ENCODE measurements at places on chromosomes 16 and 17. TPM values are rescaled to one million over a fixed set of nuclear protein-coding genes. Genes with fewer than 3 reads are reported as not detected.

The MYH13 gene
- not detected for total RNA-seq

The CES1 gene
- total RNA-seq = not detected

- H3K27ac ChIP-seq = no peak overlapping the region
- no peaks in the 10 kb centered on the region for H3K36me3 ChIP-seq
- no peak overlapping the region for H3K4me3 ChIP-seq
- no peak for DNase-seq
- H3K4me1 ChIP-seq = peaks cover 12% of the 10 kb centered on the region
Measured at GRCh38 chr16:85615014-85615851, 2.1 kb downstream of the GSE1 start.

DNA sequence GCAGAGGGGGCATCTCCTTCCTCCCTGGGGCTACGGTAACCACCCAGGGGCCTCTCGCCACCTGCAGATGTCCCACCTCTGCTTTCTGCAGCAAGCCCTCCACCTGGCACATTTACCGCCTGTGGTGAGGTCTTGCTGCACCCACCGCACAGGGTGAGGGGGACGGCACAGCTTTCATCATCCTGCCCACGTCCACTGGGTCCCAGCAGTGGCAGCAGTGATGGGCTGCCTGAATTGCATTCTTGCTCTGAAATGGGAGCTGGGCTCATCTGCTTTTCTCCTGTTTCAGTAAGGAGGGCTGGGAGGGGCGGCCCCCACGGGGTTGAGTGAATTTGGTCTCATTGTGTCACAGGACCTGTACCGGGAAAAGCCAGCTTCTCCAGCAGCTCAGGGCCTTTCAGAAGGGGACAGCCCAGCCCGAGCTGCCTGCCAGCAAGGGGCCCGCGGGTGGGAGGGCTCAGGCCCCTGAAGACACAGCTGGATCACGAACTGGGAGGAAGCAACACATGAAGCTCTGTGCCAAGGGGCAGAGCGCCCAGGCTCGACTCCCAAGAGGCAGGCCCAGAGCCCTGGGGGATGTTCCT is 12.7 kb downstream of the DNAAF8 start:
- no peak for DNase-seq
- no peak overlapping the region for H3K4me3 ChIP-seq
- no peak overlapping the region for H3K27ac ChIP-seq
- H3K4me1 ChIP-seq = peaks cover 12% of the 10 kb centered on the region
- H3K27me3 ChIP-seq = no peaks in the 10 kb centered on the region
- H3K36me3 ChIP-seq = no peaks in the 10 kb centered on the region

- H3K4me3 ChIP-seq = no peak overlapping the region
- DNase-seq = no peak
- H3K4me1 ChIP-seq = peaks cover 16% of the 10 kb centered on the region
- peaks cover 9% of the 10 kb centered on the region for H3K36me3 ChIP-seq
Measured at GRCh38 chr17:1967213-1967612, 57.9 kb downstream of the RTN4RL1 start.

The GPR142 gene
- total RNA-seq = not detected

DNA sequence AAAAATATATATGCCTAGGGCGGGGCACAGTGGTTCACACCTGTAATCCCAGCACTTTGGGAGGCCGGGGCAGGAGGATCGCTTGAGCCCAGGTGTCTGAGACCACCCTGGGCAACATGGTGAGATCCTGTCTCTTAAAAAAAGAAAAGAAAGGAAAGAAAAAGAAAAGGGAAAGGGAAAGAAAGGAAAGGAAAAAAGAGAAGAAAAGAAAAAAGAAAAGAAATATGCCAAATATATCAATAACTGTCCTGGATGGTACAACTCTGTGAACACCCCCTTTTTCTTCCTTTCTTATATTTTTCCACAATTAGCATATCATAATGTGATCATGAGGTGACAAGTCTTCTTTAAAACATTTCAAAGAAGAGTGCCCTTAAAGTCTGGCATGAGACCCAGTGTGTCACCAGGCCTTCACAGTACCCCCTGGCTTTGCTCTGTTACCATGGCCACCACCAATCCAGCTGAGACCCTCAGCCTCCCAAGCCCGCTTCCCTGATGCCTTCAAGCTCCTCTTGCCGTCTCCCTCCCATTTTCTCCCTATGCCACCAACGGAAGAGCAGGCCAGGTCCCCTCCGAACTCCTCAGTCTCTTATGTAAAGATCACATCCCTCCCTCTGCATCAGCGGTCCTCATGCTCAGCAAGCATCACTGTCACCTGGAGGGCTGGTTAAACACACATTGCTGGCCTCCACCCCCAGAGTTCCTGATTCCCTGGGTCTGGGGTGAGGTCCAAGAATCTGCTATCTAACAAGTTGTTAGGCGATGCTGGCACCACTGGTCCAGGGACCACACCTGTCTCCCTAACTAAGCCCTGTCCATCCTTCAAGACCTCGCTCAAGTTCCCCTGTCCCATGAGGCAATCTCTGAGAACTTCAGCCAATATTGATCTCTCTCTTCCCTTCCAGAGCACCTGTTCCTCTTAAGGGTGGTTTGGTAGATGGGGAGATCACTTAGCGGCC is 44.5 kb downstream of the CUEDC1 start:
- no peak for DNase-seq
- H3K27ac ChIP-seq = no peak overlapping the region
- peaks cover 38% of the 10 kb centered on the region for H3K4me1 ChIP-seq
- peaks cover 10% of the 10 kb centered on the region for H3K36me3 ChIP-seq
- no peak overlapping the region for H3K4me3 ChIP-seq

GRCh38 chr16:75237398-75238131 is 13.9 kb downstream of the BCAR1 start:
- DNase-seq = no peak
- no peak overlapping the region for H3K4me3 ChIP-seq
- H3K27ac ChIP-seq = peak overlapping the region; percentile 69
- H3K27me3 ChIP-seq = peaks cover 13% of the 10 kb centered on the region
- H3K4me1 ChIP-seq = peaks cover 48% of the 10 kb centered on the region
- peaks cover 28% of the 10 kb centered on the region for H3K36me3 ChIP-seq

GRCh38 chr17:31433811-31434726 is 42.6 kb downstream of the RAB11FIP4 start:
- no peak for DNase-seq
- H3K4me3 ChIP-seq = no peak overlapping the region
- H3K36me3 ChIP-seq = no peaks in the 10 kb centered on the region
- H3K4me1 ChIP-seq = peaks cover 7% of the 10 kb centered on the region
- H3K27me3 ChIP-seq = peaks cover 43% of the 10 kb centered on the region
- no peak overlapping the region for H3K27ac ChIP-seq

- H3K27me3 ChIP-seq = peaks cover 8% of the 10 kb centered on the region
- H3K4me1 ChIP-seq = peaks cover 44% of the 10 kb centered on the region
- peaks cover 26% of the 10 kb centered on the region for H3K36me3 ChIP-seq
- H3K4me3 ChIP-seq = peak overlapping the region; percentile 95
- H3K27ac ChIP-seq = peak overlapping the region; percentile 68
Measured at GRCh38 chr17:81551458-81552243, 502 bp downstream of the FAAP100 start.

DNA sequence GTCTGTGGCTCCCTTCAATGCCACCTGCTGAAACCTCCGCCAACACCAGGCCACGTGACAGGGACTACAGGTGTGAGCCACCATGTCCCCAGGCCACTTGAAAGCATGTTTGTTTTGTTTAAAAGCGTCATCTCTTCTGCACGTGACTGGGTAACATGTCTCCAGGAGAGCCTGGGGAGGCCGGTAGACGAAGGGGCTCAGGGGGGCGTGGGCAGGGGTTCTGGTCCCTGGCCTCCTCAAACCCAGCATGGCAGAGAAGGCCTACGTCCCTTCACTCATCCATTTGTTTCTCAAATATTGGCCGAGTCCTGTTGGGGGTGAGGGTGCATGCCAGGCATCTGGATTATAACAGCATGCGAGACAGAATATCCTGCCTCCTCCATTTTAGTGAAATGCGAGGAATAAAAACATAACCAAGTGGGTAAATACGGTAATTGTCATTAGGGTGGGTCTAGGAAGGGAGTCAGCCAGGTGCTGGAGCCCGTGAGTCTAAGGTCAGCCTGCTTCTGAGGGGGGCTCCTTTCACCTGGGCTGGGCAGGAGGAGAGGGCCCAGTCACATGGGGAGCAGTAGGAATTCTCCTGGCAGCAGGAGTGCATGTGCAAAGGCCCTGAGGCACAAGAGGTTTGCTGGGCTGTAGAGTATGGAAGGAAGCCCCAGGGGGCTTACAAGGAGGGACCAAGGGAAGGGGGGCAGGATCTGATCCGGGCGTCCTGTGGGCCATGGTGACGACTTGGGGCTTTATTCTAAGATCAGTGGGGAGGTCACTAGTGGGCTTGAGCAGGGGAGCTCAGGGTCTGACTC is 26.8 kb upstream of the CIBAR2 start:
- H3K4me1 ChIP-seq = peaks cover 56% of the 10 kb centered on the region
- DNase-seq = no peak
- H3K27me3 ChIP-seq = peaks cover 5% of the 10 kb centered on the region
- 0 out of 2 replicates have a peak overlapping the region, but pooled peaks have one; percentile 56 for H3K27ac ChIP-seq
- no peak overlapping the region for H3K4me3 ChIP-seq

- no peak for DNase-seq
- no peaks in the 10 kb centered on the region for H3K4me1 ChIP-seq
- H3K36me3 ChIP-seq = no peaks in the 10 kb centered on the region
- H3K27ac ChIP-seq = no peak overlapping the region
- no peaks in the 10 kb centered on the region for H3K27me3 ChIP-seq
Measured at GRCh38 chr16:47017636-47018035, 44.2 kb upstream of the DNAJA2 start.

Measured in HFFc6 (cell line).